ENCODE measurements at places on chromosomes 13 and 19. TPM values are rescaled to one million over a fixed set of nuclear protein-coding genes. Genes with fewer than 3 reads are reported as not detected.
A peak's percentile ranks its signal among the peaks of the same experiment; 100 is the strongest.

DNA sequence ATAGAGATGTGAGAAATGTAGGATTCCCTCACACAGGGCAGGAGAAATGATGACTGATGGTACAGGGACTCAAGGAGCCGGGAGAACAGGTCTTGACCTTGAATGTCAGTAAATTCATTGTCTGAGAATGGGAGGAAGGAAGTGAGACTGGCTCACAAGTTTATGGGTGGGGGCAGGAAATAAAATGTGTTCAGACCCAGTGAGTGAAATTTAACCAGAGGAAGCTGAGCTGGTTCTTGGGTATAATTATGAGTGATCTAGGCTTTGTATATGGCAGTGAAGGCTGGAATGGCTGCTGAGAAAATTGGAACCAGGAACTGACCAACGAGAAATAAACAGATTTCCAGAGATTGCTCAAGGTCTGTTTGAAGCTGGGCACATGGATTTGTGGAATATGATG is 6.3 kb upstream of the IGSF23 start:
- H3K4me3 ChIP-seq, result no peak overlapping the region
- DNase-seq, result peak; percentile 6
- peak overlapping the region; percentile 83 for H3K27ac ChIP-seq
- H3K4me1 ChIP-seq, result peaks cover 15% of the 10 kb centered on the region
- H3K27me3 ChIP-seq, result peaks cover 9% of the 10 kb centered on the region

GRCh38 chr19:33194886-33195644 is 935 bp downstream of the LRP3 start:
- H3K4me1 ChIP-seq, result peaks cover 7% of the 10 kb centered on the region
- H3K4me3 ChIP-seq, result peak overlapping the region; percentile 35
- no peaks in the 10 kb centered on the region for H3K36me3 ChIP-seq
- H3K27me3 ChIP-seq, result peaks cover 61% of the 10 kb centered on the region

DNA sequence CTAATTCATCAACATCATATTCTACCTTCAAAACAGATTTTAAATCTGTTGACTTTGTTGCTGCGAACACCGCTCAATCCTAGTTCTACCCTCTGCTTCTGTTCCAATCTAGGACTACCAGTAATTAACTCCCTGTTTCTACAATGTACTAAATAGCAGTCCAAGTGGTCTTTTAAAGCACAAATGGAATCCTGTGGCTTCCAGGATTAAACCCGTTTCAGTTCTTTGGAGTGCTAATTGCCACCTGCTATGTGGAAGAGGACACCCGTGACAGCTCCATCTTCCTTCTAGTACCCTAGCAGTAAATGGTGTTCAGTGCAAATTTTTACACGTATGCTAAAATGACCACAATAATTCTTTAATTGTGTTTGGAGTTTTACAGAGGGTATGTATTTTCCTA is 232.1 kb downstream of the TDRD3 start:
- H3K27me3 ChIP-seq, result no peaks in the 10 kb centered on the region
- H3K27ac ChIP-seq, result no peak overlapping the region
- DNase-seq, result no peak
- no peaks in the 10 kb centered on the region for H3K36me3 ChIP-seq

- H3K27me3 ChIP-seq, result no peaks in the 10 kb centered on the region
- peaks cover 10% of the 10 kb centered on the region for H3K4me1 ChIP-seq
- no peaks in the 10 kb centered on the region for H3K36me3 ChIP-seq
- DNase-seq, result no peak
- H3K4me3 ChIP-seq, result no peak overlapping the region
Observed at GRCh38 chr13:39765801-39766463, 110.5 kb downstream of the COG6 start.

Gene SPC24
- not detected for polyA plus RNA-seq

Gene NMRK2
- polyA plus RNA-seq, result not detected

GRCh38 chr13:50732712-50733111 is 110.8 kb downstream of the DLEU7 start:
- DNase-seq, result no peak
- H3K27me3 ChIP-seq, result no peaks in the 10 kb centered on the region
- no peak overlapping the region for H3K27ac ChIP-seq
- H3K4me3 ChIP-seq, result no peak overlapping the region
- peaks cover 12% of the 10 kb centered on the region for H3K4me1 ChIP-seq

Gene CYP4F3
- not detected for polyA plus RNA-seq

Gene LACC1
- 1.7 TPM for polyA plus RNA-seq
